ENCODE measurements at places on chromosomes 6 and 20. TPM values are rescaled to one million over a fixed set of nuclear protein-coding genes. Genes with fewer than 3 reads are reported as not detected.
A peak's percentile ranks its signal among the peaks of the same experiment; 100 is the strongest.

Gene UBD
- 1.6 TPM for total RNA-seq

Gene HCK
- not detected for total RNA-seq

Gene HSPA12B
- not detected for total RNA-seq

DNA sequence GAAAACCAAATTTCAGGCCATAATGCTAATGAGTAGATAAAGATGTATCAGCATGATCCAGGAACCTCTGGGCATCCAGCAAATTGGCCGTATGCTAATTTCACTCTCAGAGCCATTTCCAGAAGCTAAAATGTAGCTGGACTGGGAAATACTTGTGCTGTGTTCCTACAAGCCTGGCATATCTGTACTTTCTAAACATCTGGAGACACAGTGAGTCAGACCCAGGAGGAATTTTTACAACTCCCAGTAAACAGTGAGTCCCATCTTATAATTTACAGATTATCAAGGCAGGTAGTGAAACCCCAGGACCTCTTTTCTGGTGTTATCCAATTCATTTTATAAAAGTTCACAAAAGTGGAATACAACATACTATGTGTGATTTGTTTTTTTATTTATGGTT, 683.0 kb upstream of the ADGRB3 start:
- no peak for DNase-seq
- no peaks in the 10 kb centered on the region for H3K36me3 ChIP-seq
- H3K27me3 ChIP-seq = no peaks in the 10 kb centered on the region
- no peaks in the 10 kb centered on the region for H3K4me1 ChIP-seq

DNA sequence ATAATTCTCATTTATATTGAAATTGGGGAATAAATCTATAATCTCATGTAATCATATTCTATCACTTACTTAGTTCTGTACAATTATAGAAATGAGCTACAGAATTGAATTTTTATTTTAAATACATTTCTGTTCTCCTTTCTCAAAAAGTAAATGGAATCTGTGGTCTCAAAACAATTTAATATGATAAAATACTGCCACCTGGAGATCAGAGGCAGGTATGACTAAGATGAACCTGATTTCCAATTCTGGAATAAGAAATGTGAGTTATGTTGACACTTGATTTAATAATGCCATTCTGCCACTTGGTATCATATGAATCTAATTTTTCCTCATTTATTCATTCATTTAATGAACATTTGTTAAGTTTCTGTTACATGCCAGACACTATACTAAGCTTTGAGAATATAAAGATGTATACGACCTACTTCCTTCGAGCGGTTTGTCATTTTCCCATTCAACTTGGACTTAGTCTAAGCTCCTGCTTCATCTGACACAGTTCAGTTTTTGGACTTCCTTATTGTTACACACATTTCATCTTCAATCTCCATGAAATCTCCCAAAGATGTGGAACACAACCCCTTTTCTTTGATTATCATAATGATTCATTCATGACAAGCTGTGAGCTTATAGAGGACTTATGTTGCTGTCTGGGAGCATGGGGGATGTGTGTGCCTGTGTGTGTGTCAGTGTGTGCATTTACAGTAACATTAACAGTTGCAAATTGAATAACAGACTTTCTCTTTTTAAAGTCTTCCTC, 7.5 kb upstream of the CCDC28A start:
- no peaks in the 10 kb centered on the region for H3K27me3 ChIP-seq
- no peak overlapping the region for H3K4me3 ChIP-seq
- no peak overlapping the region for H3K27ac ChIP-seq
- H3K36me3 ChIP-seq = no peaks in the 10 kb centered on the region

GRCh38 chr6:146666909-146667308, 68.1 kb downstream of the ADGB start:
- H3K4me1 ChIP-seq = no peaks in the 10 kb centered on the region
- H3K4me3 ChIP-seq = no peak overlapping the region
- H3K27me3 ChIP-seq = no peaks in the 10 kb centered on the region
- DNase-seq = no peak
- H3K36me3 ChIP-seq = no peaks in the 10 kb centered on the region

DNA sequence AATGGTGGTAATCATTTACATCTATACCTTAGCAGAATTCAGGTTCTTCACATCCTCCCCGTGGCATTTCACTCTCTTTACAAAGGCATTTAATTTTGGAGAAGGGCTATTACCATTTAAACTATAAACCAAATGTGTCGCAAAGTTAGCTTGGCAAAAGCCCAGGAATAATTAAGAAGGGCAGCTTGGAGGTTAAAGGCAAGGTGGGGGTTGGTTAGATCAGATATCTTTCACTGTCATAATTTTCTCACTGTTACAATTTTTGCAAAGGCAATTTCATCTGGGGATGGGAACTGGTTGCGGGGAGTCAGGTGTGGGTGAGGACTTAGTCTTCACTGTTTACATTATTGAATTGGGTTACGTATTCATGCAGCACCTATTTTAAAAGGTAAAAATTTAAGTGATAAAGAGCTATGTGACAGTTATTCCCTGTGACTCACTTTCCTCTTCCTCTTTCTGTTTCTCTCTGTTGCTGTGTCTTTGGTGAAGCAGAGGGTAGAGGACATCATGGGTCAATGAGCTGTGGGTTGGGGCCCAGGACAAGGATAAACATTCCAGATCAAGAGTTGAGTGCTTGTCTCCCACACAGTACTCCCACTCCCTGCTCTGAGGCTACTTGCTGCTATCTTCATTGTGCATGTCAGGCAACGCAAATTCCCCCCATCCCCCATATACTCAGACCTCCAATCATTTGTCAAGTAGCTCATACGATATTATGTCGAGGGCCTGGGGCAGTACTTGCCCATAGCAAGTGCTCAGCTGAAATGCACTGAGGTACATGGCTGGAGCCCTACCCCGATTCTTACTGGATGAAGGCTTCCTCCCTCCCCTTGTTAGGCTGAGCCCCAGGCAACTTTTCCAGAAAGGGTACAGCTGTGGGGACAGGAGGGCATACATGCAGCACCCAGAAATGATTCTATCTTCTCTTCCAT, 223.1 kb upstream of the MYLIP start:
- DNase-seq = no peak
- H3K36me3 ChIP-seq = peaks cover 4% of the 10 kb centered on the region

DNA sequence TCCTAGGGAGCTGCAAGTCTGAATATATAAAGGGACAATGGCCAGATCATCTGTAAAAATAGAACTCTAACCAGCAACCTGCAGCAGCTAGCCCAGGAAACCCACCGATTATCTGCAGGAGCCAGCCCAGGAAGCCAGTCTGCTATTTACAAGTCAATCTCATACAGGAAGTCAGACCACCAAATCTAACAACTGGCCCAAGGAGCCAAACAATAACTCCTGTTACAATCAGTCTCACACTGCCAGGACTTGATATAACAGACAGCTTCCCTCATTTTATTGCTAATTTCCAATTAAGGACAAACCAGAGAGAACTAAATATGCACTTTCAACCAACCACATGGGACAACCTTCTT, 14.4 kb upstream of the RIN2 start:
- no peak overlapping the region for H3K27ac ChIP-seq
- no peaks in the 10 kb centered on the region for H3K36me3 ChIP-seq

- H3K36me3 ChIP-seq = no peaks in the 10 kb centered on the region
- H3K4me3 ChIP-seq = no peak overlapping the region
- H3K27me3 ChIP-seq = no peaks in the 10 kb centered on the region
- no peak overlapping the region for H3K27ac ChIP-seq
- no peak for DNase-seq
These were observed 6.4 kb upstream of the GMNN start for GRCh38 chr6:24768361-24768760.

GRCh38 chr6:88916615-88917208, 46.7 kb downstream of the RNGTT start:
- peaks cover 31% of the 10 kb centered on the region for H3K36me3 ChIP-seq
- H3K4me3 ChIP-seq = no peak overlapping the region
- H3K4me1 ChIP-seq = peaks cover 11% of the 10 kb centered on the region
- no peak for DNase-seq

DNA sequence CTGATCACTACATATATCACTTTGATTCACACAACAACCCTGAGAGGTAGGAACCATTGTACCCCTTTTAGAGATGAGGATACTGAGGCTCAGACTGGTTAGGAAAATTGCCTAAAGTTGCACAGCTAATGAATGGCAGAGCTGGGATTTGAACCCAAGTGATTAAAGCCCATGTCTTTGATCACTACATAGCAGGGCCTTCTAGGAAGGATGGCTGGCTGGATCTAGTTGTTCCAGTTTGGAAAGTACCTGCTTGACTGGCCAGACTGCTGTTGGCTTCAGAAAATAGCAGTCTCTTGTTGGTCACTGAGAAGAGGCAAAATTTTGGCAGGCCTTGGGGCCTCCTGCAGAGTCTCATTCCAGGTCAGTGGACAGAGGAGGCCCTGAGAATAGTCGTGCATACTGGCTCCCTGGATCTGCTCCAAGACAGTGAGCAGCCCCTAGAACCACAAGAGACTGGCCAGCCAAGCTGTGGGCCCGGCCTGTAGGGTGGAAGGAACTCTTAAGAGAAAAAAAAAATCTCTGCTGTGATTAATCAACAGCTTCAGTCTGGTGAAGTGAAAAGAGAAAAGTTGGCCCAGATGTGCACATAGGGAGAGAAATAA, 17.5 kb downstream of the PPARD start:
- H3K27ac ChIP-seq = no peak overlapping the region
- no peaks in the 10 kb centered on the region for H3K27me3 ChIP-seq
- H3K36me3 ChIP-seq = peaks cover 9% of the 10 kb centered on the region
- no peak for DNase-seq
- H3K4me3 ChIP-seq = no peak overlapping the region
- peaks cover 11% of the 10 kb centered on the region for H3K4me1 ChIP-seq

Gene SYCP2
- total RNA-seq = 13.5 TPM

DNA sequence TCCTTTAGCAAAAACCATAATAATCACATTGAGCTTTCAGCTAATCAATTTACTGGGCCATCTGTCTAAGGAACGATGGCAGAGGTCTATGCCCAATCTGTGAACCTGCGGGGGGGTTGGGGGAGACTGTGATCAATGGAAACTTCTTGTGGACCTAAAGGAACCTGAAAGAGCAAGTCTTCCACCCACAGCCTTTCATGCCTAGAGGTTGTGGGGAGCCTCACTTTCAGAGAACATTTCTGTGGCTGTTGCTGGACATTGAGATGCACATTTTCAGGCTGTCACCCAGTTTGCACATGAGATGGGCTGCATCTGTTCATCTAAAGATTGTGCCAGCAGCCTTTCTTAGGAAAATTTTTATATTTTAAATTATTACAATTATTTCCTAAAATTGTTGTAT, 310.0 kb upstream of the SPTLC3 start:
- no peak overlapping the region for H3K4me3 ChIP-seq
- H3K27me3 ChIP-seq = no peaks in the 10 kb centered on the region
- H3K27ac ChIP-seq = no peak overlapping the region
- no peaks in the 10 kb centered on the region for H3K36me3 ChIP-seq

- no peak overlapping the region for H3K27ac ChIP-seq
- no peak overlapping the region for H3K4me3 ChIP-seq
- no peaks in the 10 kb centered on the region for H3K36me3 ChIP-seq
- peaks cover 30% of the 10 kb centered on the region for H3K27me3 ChIP-seq
- DNase-seq = peak; percentile 95
These were observed 32.5 kb downstream of the PNPLA1 start for GRCh38 chr6:36302227-36302976.

Gene TCP11
- total RNA-seq = not detected

- no peaks in the 10 kb centered on the region for H3K27me3 ChIP-seq
- no peak overlapping the region for H3K4me3 ChIP-seq
- no peak for DNase-seq
- H3K36me3 ChIP-seq = no peaks in the 10 kb centered on the region
- H3K4me1 ChIP-seq = no peaks in the 10 kb centered on the region
These were observed 206.8 kb downstream of the TINAG start for GRCh38 chr6:54515013-54515412.

GRCh38 chr20:23631981-23632710, 5.6 kb downstream of the CST3 start:
- no peak for DNase-seq
- no peaks in the 10 kb centered on the region for H3K36me3 ChIP-seq

GRCh38 chr6:69865126-69865525, 1.2 kb upstream of the COL19A1 start:
- peaks cover 16% of the 10 kb centered on the region for H3K4me1 ChIP-seq
- H3K4me3 ChIP-seq = no peak overlapping the region
- peaks cover 54% of the 10 kb centered on the region for H3K27me3 ChIP-seq
- DNase-seq = no peak
- no peak overlapping the region for H3K27ac ChIP-seq

Gene MYMX
- not detected for total RNA-seq

Gene OXT
- total RNA-seq = not detected

Gene REM1
- total RNA-seq = not detected

GRCh38 chr6:71157345-71157744, 131.3 kb upstream of the OGFRL1 start:
- H3K4me3 ChIP-seq = no peak overlapping the region
- no peak for DNase-seq
- no peaks in the 10 kb centered on the region for H3K36me3 ChIP-seq
- no peaks in the 10 kb centered on the region for H3K4me1 ChIP-seq

DNA sequence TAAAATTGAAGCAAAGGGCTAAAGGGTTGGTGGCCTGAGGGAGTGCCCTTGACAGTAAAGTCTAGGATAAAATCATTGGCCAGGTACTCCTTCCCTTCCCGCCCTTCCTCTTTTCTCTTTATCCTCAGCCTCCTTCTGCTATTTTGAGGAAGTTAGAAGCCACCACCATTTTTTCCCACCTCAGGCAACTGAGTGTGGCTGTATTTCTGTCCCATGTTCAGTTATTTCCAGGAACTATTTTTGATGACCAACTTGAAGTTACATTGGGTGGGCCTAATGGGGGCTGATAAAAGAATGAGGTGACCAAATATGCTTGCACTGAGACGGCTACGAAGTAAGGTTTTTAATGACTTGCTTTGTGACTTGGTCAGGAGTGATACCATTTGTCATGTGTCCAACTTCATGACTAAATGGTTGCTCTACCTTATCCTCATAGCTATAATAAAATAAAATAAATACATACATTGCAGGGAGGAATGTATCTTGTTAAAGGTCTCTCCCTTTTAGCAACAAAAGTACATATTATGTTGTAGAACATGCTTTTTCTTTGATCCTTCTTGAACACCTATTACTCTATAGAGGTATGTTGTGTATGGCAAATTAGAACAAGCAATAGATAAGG, 12.0 kb downstream of the PTPN1 start:
- no peak overlapping the region for H3K4me3 ChIP-seq
- peaks cover 39% of the 10 kb centered on the region for H3K36me3 ChIP-seq
- peaks cover 66% of the 10 kb centered on the region for H3K4me1 ChIP-seq
- H3K27ac ChIP-seq = no peak overlapping the region

GRCh38 chr6:42350911-42351310, 100.8 kb downstream of the TRERF1 start:
- H3K27me3 ChIP-seq = no peaks in the 10 kb centered on the region
- H3K4me1 ChIP-seq = peaks cover 62% of the 10 kb centered on the region
- H3K36me3 ChIP-seq = peaks cover 47% of the 10 kb centered on the region
- no peak overlapping the region for H3K4me3 ChIP-seq
- H3K27ac ChIP-seq = no peak overlapping the region
- DNase-seq = no peak

Gene RHAG
- total RNA-seq = not detected

- no peak overlapping the region for H3K4me3 ChIP-seq
- no peaks in the 10 kb centered on the region for H3K27me3 ChIP-seq
- DNase-seq = no peak
- no peaks in the 10 kb centered on the region for H3K4me1 ChIP-seq
These were observed 241.8 kb downstream of the BCKDHB start for GRCh38 chr6:80348263-80348662.

- H3K4me3 ChIP-seq = no peak overlapping the region
- H3K27me3 ChIP-seq = peaks cover 4% of the 10 kb centered on the region
- H3K4me1 ChIP-seq = peaks cover 4% of the 10 kb centered on the region
- DNase-seq = no peak
- no peak overlapping the region for H3K27ac ChIP-seq
These were observed 9.2 kb upstream of the L3MBTL3 start for GRCh38 chr6:130009146-130009545.

Data from activated CD8-positive, alpha-beta memory T cell treated with anti-CD3 and anti-CD28 coated beads, Interleukin-2, amount 10 ng/mL, durations not matched to agents 7 days and 5 days (primary cell).